ENCODE measurements at places on chromosomes 1 and 21.

- no peak for DNase-seq
These were observed 66.9 kb downstream of the PHTF1 start for GRCh38 chr1:113692342-113692741.

- no peak for DNase-seq
These were observed 89.5 kb downstream of the KCNJ15 start for GRCh38 chr21:38346286-38346685.

- no peak for DNase-seq
These were observed 26.0 kb downstream of the EPHB2 start for GRCh38 chr1:22736501-22737080.

- no peak for DNase-seq
These were observed 27.4 kb downstream of the MORC3 start for GRCh38 chr21:36347278-36347961.

- no peak for DNase-seq
These were observed 200.8 kb upstream of the ST6GALNAC5 start for GRCh38 chr1:76666499-76666898.

GRCh38 chr1:16927711-16928485 lies 6.2 kb downstream of the CROCC start:
- DNase-seq, result no peak

- no peak for DNase-seq
These were observed 85.3 kb downstream of the PLXNA2 start for GRCh38 chr1:208158640-208159554.

DNA sequence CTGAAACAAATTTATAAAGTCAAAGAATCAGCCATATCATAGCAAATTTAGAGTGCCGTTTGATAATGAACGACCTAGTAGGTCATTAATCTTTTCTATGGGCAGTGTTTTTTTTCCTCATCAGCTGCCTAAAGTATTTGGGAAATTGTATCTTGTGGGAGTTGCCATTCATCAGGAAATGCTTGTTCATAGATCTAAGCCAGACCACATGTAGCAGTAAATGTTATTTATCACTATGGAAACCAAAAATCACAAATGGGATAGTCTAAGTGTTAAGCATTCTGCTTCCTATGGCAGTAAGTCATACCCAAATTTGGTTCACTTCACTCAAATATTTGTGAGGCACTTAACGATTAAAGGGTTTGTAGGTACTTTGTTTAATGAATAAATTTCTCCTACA lies 52.9 kb downstream of the LRRC8D start:
- DNase-seq, result no peak

- no peak for DNase-seq
These were observed 2.8 kb upstream of the EFHD2 start for GRCh38 chr1:15406614-15407559.

DNA sequence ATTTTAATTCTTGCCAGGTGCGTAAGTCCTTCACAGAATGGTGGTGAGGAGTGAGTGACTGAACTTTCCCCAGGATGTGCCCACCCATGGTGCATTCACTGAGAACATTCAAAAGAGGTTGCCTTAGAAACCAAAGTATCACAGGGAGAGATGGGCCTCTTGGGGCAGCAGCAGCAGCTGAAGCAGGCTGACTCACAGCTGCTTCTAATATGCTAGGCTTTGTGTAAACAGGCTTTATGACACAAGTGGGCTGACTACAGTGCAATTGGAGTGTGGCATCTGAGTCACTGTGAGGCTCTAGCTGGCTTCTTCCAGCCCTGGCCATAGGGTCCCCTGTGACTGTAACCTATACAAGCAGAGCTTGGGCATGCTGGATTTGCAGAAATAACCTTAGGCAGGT lies 12.6 kb downstream of the PIGP start:
- no peak for DNase-seq

- DNase-seq, result no peak
These were observed 3.6 kb upstream of the AHCYL1 start for GRCh38 chr1:109981004-109981335.

DNA sequence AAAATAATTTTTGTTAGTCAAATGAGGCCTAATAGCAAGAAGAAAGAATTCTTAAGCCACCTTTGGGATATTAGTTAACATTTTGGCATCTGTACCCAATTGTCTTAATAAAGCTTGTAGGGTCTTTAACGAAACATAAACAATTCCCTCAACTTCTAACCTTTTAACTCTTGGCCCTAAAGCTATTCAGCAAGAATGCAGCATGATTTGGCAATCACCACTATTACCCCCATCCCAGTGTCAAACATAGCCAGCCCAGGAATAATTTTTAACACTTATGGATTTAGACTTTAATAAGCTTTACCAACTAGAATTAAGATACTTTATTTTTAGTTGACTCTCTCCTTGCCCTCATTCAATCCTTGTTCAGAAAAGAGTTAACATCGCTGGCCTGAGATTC lies 2.5 kb upstream of the SLC16A4 start:
- no peak for DNase-seq

DNA sequence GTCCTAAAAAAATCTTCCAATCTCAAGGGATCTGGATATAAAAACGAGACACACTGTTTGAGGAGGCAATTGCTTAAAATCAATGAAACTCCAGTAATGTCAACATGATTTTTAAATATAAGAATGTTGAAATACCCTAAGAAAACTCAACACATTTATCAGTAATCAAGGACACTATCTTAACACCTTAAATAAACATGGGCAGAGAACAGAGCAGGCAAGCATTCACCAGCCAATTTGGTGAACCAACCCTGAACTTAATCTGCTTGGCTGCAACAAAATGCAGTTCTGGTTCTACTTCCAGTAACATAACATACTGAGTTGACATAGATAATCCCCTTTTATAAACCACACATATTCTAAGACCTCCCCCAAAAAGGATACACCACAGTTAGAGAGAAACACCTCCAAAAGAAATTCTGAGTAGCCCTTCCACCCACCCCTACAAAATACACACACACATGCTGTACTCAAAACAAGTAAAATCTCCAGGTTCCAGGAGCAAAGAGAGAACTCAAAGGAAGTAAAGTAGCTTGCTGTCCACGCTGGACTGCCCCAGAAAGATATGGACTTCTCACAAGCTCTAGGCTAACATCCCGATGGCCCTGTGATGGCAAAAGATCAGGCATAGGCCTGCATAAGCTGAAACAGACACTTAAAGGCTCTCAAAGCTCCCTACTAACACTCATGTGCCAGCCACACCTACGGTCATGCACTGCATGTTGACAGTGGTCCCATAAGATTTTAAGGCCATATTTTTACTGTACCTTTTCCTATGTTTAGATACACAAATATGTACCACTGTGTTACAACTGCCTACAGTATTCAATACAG lies 30.5 kb downstream of the TP53BP2 start:
- DNase-seq, result no peak

DNA sequence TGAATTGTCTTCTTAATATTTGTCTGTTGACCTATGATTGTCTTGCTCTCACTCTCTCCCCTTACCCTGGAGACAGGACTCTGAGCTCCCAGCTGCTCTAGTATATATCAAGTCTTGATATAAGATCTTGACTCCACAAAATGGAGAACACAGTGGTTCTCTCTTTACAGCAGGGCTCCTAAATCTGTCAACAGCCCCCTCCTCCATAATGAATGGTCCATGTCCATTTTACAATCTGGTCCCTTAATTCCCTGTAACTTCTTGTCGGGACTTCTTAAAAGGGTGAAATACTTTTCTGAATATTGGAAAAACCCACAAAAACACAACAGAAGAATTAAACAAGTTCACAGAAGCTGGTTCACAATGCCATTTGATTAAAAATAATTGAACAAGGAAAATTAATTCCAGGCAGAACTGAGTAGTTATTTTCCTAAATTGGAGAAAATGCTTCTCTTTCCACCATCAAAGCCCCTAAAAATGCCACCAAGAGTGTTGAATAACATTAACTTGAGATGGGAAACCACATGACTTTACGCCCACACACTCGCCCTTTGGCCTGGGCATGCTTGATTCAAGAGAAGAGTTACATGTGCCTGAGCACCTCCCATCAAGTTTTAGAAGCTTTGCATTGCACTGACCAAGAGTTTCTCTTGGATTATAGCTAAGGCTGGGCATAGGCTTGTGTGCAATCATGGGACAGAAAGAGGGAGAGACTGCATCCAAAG lies 109.8 kb downstream of the TOMM20 start:
- no peak for DNase-seq

DNA sequence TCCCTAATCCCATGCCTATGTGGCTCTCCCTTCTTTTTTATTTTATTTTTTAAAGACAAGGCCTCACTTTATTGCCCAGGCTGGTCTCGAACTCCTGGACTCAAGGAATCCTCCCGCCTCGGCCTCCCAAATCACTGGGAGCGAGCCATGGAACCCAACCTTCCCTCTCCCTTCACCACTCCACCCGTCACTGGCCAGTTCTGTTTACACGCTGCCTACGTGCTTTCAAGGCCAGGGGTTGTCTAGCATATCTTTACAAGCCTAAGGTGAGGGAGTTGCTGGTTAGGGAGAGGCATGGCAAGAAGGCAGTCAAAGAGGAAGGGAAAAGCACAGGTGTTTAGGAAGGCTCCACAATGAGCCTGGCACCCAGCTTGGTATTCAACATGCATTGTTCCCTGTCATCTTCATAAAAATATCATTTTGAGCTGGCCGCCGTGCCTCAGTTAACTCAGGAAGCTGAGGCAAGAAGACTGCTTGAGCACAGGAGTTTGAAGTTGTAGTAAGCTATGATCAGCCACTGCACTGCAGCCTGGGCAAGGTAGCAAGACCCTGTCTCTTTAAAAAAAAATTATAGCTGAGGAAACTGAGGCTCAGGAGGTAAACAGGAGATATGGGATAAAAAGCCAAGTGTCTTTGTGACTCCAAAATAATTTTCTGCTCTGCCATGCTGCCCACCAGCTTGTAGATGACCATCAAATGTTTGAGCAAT lies 1.1 kb downstream of the RHBDL2 start:
- no peak for DNase-seq
